ENCODE measurements at places on chromosomes 7 and 10.

DNA sequence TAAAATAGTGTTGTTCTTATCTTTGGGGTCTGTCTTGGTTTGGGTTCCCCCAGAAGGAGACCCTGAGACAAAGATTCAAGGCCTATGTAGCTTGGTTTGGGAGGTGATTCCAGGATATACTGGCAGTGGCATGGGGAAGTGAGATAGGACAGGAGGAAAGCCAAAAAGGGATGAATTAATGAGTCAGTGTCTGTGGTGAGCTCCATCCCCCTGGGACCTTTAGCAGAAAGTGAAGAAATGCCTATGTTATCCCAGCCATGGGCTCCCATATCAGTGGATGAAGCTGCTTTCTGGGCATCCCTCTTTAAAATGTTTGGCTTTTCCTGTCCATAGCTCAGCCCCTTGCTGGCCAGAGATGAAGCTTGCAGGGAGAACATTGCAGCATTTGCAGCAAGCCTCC, 217.0 kb upstream of the CTBP2 start:
- no peak for DNase-seq

- DNase-seq = no peak
These were observed 30.9 kb upstream of the CFAP46 start for GRCh38 chr10:132972986-132973902.

- no peak for DNase-seq
These were observed 304.7 kb downstream of the CDK14 start for GRCh38 chr7:90900628-90901356.

GRCh38 chr10:57786850-57787750, 480.6 kb downstream of the IPMK start:
- DNase-seq = no peak

GRCh38 chr10:114815791-114816190, 5.8 kb upstream of the FHIP2A start:
- no peak for DNase-seq

DNA sequence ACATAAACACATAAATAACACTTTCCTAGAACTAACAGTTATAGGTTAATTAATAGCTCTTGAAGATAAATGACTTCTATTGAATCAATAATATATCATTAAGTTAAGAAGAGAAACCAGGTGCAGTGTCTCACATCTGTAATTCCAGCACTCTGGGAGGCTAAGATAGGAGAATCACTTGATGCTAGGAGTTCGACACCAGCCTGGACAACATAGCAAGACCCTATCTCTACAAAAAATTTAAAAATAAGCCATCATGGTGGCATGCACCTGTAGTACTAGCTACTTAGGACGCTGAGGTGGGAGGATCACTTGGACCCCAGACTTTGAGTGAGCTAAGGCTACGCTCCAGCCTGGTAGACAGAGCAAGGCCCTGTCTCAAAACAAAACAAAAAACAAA, 38.8 kb downstream of the AKR1D1 start:
- no peak for DNase-seq

DNA sequence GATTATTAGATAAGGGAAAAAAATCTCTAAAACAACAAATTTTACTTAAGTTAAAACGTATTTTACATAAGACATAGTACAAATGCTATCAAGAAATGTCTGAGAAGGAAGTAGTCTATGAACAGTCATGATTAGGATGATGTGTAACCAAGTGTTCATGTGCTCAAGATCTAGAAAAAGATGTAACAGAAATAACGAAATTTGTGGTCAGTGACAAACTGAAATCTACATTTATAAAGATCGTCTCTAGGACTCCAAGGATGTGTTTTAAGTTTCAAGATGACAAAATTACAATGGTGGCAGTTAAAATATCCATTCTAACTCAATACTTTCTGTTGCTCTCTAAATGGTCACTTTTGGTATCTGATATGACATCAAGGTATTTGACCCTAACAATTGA, 17.2 kb downstream of the PPP3CB start:
- no peak for DNase-seq

DNA sequence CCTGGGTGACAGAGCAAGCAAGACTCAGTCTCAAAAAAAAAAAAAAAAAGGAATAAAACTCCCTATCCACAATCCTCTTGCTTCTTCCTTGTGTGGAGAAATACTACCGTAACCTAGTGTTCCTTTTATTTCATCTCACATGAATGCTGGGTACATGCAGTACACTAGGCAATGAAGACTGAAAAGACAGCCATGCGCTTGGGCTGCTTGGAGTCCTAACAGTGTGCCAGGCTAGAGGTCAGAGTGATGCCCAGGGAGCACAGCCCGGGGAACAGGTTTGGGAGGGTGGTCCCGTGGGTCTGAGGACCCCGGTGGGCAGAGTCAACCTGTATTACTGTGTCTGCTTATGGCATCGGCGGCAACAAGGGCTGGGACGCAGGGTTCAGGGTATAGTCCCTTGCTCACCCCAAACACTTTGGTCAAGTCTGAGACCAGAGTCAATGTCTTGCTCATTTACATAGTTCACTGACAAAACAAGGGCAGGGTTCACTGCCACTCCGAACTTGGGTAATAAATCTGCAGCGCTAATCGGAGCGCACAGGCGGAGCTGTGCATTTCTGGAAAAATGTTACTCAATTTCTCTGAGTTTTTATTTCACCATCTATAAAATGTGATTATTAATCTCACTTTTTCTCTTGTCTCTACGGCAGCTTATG, 118.0 kb downstream of the CLEC2L start:
- DNase-seq = no peak

GRCh38 chr10:31239961-31240360, 79.1 kb upstream of the ZEB1 start:
- no peak for DNase-seq

DNA sequence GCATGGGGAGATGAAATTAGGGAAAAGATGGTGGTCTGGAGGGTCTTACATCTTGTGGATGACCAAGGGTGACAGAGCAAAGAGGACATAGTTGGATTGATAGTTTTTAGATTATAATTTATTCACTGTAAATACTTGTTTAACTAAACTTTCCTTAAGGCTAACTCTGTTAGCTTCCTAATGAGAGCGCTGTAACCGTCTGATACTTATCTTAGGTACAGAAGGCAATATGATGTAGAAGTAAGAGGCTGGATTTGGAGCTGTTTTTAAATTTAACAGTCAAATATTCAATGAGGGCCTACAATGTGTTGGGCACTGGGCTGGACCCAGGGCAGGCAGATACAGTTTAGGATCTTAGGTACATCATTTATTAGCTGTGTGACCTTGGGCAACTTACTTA, 36.0 kb downstream of the PRKAR2B start:
- no peak for DNase-seq

DNA sequence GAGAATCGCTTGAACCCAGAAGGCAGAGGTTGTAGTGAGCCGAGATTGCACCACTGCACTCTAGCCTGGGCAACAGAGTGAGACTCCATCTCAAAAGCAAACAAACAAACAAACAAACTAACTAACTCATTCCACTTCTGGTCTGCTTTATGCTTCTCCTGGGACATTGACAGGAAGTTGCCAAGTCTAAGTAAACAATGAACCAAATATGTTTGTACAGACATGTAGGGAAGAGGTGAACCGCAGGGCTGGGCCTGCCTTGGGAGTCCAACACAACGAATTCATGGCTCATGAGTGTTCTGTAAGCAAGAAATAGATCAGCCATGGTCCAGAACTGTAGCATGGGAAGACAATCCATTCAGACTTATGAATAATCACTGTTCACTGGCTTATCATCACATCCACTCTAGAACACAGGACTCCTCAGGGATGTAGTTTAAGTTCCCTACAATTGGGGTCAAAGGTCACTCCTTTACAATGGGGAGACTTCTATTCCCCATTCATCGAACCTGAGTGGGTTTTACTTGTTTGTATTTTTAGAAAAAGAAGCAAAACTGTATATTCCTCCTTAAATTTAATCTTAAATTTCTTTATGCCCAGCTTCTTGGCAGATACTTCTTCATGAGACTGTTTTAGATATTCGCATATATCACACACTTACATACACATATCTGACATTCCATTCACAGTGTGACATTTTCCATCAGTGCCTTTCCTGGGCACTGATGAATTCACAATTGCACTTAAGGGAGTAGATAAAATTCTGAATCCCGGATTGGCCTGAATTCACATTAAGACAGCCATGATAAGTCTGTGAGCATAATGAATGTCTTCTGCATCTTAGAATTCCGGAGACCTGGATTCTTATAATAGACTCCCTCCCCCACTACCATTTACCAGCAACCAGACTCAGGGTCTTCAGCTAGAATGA, 159.1 kb upstream of the EEPD1 start:
- no peak for DNase-seq

- no peak for DNase-seq
These were observed 3.0 kb downstream of the ZNF518A start for GRCh38 chr10:96133135-96133534.

DNA sequence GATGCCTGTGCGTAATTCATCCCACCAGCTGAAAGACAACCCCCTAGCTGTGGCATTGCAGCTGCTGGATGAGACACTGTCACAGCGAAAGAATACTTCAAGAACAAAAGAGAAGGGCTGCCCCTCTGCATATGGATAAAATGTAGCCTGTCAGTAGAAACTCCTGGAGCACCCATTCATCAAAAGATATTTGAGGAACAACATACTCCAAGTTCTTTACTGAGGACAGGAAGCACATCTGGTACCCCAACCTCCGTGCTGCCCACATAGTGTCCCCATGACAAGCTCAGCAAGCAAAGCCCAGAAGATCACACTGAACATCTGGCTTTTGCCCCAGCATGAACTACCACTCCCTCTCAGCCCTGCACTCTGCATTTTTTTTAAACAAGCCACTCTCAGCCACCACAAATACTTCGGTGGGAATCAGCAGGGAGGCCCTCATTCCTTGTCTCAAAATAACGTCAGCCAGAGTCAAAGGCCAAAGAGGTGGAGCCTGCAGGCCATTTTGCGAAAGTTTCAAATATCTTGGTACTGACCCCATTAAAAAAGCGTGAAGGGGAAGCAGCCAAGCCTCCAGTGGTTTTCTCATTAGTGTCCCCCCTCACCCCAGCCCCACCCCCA, 1.7 kb downstream of the CREB3L2 start:
- no peak for DNase-seq
